Dermis blood vessel endothelial cell (primary cell): ENCODE measurements at places on chromosomes 11 and 22. TPM values are rescaled to one million over a fixed set of nuclear protein-coding genes. Genes with fewer than 3 reads are reported as not detected.

DNA sequence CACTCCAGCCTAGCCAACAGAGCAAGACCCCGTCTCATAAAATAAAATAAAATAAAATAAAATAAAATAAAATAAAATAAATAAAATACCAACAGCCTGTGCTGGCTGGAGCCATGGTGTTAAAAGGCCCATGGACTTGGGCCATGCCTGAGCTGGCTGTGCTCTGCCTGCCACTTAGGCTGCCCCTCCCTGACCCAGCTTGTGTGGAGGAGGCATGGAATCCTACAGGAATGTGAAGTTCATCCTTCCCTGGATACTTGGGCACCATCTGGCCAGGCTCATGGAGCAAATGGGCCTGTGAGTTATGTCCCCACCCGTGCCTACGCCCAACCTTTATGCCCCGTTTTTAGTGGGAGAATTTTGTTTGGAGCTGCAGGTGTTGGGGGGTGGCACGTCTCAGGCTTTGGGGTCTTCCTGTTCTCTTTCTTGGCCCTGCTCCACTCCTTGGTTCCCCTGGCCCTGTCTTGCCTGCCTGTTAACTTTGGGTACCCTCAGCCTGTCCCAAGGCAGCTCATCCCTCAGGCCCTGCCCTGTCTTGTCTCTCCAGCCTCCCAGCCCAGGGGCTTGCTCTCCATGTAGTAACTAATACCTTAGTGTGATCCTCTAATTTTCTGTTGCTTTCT is 51.3 kb downstream of the BCR start:
- DNase-seq, result no peak

- DNase-seq, result no peak
Observed at GRCh38 chr22:47597041-47597440, 834.6 kb downstream of the TBC1D22A start.

DNA sequence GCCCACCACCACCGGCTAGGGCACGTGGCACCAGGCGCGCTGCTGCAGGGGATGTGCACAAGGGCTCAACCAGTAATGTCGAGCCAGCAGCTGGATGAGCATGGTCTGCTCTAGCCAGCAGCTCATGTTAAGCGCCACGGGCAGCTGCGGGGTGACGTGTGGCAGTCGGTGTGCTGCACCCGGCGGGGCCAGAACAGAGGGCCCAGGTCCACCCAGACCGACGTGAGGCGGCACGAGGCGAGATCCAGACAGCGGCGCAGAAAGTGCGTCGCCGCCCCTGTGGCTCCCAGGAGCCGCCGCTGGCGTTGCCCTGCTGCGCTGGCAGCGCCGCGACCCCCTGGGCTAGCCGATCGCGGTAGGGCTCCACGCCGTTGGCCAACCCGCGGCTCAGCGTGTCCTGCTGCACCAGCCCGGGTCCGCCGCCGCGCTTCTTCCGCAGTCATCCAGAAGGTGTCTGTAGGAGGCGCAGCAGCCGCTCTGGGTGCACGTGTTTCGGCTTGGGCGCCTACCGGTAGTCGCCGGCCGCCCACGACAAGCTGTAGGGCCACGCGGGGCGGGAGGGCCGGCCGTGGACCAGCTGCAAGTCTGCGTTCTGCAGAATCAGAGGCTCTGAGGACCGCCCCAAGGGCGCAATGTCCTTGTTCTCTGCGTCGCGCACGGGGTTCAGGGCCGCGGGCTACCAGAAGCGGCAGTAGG is 4.6 kb upstream of the GALR3 start:
- peak; percentile 72 for DNase-seq

DNA sequence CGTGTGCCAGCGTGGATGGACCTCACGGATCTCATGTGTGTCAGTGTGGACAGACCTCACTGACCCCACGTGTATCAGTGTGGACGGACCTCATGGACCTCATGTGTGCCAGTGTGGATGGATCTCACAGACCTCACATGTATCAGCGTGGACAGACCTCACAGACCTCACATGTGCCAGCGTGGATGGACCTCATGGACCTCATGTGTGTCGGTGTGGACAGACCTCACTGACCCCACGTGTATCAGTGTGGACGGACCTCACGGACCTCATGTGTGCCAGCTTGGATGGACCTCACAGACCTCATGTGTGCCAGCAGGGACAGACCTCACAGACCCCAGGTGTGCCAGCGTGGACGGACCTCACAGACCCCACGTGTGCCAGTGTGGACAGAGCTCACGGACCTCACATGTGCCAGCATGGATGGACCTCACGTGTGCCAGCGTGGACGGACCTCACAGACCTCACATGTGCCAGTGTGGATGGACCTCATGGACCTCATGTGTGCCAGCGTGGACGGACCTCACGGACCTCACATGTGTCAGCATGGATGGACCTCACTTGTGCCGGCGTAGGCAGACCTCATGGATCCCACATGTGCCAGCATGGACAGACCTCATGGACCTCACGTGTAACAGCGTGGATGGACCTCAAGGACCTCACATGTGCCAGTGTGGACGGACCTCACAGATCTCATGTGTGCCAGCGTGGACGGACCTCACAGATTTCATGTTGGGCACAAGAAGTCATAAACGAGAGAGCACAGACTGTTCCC is 18.2 kb downstream of the TTLL8 start:
- no peak for DNase-seq

- peak; percentile 49 for DNase-seq
Observed at GRCh38 chr11:57340039-57340615, 2.0 kb downstream of the P2RX3 start.

GRCh38 chr22:48566741-48567140 is 1260.9 kb downstream of the BRD1 start:
- DNase-seq, result no peak

GRCh38 chr11:113249491-113249763 is 65.0 kb upstream of the TTC12 start:
- DNase-seq, result no peak

OR52D1 gene
- total RNA-seq, result not detected in 2 replicates

IFITM10 gene
- 0.33 and 1.5 TPM in 2 replicates for total RNA-seq

ISX gene
- total RNA-seq, result not detected in 2 replicates

BRSK2 gene
- 0.23 and 0.51 TPM in 2 replicates for total RNA-seq
